ENCODE measurements at places on chromosomes 5 and 9.

GRCh38 chr5:151556806-151557205, 34.3 kb downstream of the FAT2 start:
- peak; percentile 77 for ATAC-seq

DNA sequence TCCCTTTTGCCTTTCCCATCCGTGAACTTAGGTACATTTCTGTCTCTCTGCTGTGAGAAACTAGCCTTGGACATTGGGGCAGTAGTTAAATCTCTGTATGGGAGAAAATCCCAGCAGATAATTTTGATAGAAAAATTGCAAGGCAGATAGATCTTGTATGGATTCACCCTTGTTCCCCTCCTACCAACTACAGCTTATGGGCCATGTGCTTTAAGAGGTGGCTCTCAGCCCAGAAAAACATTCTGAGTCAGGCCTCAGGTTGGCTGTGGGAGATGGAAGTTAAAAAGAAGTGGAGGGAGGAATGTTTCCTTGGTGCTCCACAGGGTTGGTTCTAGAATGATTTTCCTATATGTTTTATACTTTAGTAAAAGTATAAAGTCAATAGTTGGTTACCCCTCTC, 1.4 kb upstream of the KDM3B start:
- ATAC-seq, result no peak

DNA sequence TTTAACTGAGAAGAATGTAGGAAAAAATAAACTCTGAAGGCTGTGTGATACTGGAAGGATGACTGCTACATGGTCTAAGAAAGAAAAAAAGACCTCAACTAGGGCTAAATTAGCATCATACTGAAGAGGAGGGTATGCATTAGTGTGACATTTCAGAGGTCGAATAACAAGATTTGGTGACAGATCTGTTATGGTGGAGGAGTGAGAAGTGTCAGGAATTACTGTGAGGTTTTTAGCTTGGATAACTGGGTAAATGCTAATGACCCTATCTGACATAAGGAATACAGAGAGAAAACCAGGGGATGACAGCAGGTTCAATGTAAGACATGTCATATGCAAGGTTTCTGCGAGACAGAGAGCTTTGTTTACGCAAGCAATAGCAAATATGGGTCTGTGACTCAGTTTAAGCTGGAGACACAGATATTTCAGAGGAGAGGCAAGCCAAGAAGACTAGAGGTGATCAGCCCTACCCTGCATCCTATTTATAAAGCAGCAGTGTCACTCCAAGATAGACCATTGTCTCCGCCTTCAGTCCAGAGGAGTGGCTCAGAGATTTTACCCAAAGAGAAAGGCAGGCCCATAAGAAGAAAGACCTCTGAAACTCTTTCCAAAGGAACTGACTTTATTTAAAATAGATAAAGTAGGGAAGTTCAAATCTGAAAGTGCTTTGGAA, 44.3 kb downstream of the FBN2 start:
- ATAC-seq, result no peak

DNA sequence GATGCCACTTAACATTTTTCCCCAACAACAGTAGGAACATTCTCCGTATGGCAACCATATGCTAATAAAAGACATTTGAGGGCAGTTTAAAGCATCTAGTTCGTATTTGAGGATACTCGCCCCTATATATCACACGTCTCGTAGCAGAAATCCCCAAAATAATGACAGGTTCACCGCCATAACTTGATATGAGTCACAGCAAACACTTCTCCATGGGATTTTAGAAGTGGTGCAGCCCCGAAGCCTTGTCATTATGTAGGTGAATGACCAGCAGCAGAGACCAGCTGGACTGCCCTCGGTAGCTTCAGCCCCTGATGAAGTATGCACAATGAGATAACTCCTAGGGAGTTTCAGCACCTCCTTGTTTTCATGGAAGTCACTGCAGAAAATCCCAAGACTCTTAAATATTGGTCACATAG, 2.0 kb downstream of the CTNND2 start:
- ATAC-seq, result no peak

DNA sequence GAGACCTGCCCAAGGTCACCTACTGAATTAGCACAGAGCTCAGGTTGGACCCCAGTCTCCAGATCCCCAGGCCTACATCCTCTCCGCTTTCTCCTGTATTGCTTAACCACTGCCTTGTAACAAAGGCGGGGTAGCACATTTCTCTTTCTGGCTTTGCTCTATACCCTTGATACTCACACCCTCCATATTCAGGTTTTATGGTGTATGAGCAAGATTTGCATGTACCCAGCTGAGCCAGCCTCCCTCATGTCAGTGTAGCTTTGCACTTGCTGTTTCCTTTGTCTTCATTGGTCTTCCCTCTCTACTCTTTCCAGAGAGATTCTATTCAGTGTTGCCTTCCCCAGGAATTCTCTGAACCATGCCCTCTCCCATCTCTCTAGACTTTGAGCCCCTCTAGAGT, 19.6 kb upstream of the ZCCHC7 start:
- ATAC-seq, result peak; percentile 86

- no peak for ATAC-seq
Measured at GRCh38 chr9:129309041-129309430, 131.0 kb upstream of the IER5L start.

DNA sequence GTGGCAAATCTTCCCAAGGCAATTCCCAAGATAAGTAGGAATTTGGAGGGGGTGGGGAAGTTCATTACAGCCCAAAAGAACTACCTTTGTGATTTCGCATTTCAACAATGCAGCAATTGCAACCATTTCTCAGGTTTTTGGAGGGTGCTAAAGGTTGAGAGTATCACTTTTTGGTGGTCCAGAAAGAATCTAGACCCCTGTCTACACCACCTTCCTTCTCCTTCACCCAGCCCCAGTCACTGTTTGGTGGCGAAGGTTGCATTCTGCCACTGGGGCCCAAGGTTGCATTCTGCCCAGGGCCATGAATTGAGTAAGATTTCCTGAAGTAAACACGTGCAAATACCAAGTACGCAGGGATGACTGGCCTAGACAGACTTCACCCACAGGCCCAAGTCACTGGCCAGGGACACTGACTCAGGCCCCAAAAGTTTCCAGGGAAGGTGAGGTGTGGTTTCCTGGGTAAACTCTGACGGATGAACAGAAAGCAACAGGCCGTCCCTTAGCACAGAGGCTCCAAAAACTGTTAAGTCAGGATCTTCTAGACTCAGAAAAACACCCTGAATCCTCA, 5.7 kb downstream of the PDE6A start:
- no peak for ATAC-seq

DNA sequence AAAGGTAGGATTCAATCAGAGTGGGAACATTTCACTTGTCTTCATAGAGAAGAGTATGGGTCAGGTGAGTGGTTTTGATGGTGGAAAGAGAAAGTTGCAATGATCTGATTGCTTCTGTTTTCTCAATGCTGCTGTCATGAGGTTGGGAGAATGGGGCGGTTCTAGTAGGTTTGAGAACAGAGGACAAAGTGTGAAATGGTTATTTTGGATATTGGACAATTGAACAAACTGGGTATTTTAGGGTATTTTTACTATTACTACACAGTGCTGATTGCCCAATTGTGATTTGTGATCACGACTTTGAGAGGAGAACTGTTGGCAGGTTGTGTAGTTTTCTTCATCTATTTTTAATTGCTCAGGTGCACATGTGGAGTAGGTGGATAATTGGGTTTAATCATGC, 60.2 kb downstream of the COMMD10 start:
- ATAC-seq, result no peak

- no peak for ATAC-seq
Measured at GRCh38 chr9:130262061-130262745, 3.4 kb upstream of the HMCN2 start.

- no peak for ATAC-seq
Measured at GRCh38 chr5:141617682-141618029, 1.1 kb downstream of the DIAPH1 start.

GRCh38 chr9:114694146-114694545, 12.2 kb upstream of the TEX48 start:
- no peak for ATAC-seq

GRCh38 chr9:76743931-76744330, 20.3 kb upstream of the PCA3 start:
- no peak for ATAC-seq

DNA sequence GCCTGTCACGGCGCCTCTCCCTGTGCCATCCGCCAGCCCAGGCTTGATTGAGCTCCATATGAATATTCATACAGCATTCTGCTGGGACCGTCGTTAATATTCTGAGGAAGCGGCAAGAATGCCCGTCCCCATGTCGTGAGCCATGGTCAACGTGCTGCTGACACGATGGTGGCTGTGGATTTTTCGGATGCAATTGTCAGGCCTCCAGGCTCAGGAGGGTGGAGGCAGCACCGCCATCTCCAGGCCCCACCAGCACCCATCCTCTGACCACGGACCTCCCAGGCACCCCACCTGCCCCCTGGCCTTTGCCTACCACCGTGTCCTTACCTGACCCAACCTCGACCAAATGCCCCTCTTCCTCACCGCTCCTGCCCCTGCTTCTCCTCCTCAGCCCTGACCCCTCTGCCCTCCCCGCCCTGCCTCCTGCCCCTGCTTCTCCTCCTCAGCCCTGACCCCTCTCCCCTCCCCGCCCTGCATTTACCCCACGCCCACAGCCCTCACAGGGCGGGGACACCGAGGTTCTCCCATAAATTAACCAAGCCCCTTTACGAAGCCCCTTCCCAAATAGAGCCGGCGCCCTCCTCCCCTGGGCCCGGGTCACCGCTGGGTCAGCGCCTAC, 9.9 kb downstream of the TMEM250 start:
- no peak for ATAC-seq

DNA sequence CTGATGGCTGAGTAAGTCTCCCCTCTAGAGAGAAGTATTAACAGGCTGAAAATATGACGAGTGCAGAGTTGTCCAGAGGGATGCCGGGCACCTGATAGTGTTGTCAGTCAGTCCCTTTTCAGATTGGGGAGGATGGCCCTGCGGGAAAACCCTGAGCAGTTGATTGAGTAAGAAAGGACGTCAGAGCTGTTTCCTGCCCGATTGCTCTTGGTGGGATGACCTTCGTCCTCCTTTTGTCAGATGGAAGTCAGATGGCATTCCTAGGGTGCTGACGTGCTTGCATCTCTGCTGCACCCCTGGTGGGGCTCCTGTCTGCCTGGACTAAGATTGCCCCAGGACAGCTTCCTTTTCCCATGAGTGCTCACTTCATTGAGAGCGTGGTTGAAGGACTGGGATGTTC, 9.8 kb downstream of the ZNF354B start:
- ATAC-seq, result no peak

- no peak for ATAC-seq
Measured at GRCh38 chr9:70761139-70761670, 346.7 kb upstream of the KLF9 start.

GRCh38 chr5:109703166-109703565, 13.4 kb downstream of the MAN2A1 start:
- ATAC-seq, result no peak

DNA sequence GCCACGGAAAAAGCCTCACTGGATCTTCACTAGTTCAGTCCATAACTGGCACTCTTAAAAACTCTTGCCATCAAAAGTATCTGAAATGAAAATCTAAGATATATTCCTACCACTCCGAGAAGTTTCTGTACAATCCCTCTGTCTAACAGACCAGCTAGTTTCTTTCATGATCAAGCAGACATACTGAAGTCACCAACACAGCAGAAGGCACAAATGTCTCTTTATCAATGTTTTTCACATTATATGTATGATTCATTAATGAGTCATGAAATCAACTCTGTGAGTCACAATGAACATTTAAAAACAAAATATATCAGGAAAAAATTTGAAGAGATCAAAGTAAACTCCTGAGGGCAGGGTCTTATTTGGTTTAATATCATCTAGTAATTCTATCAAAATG, 50.8 kb downstream of the F2R start:
- ATAC-seq, result no peak

- peak; percentile 64 for ATAC-seq
Measured at GRCh38 chr9:5608298-5609225, 20.3 kb upstream of the RIC1 start.

- no peak for ATAC-seq
Measured at GRCh38 chr9:86676396-86676795, 270.9 kb downstream of the GAS1 start.

- no peak for ATAC-seq
Measured at GRCh38 chr9:80493258-80493657, 921.5 kb downstream of the TLE4 start.

GRCh38 chr9:120750421-120750820, 36.2 kb upstream of the MEGF9 start:
- ATAC-seq, result no peak

Measured in stimulated activated memory B cell treated with anti-CD40 and anti-IgM and Interleukin-4, amounts not matched to agents 10 μg/mL and 1 μg/mL and 100 μg/mL, for 72 hours (primary cell).